Effector CD4-positive, alpha-beta T cell (primary cell): ENCODE measurements at places on chromosomes 3 and 15.

- DNase-seq: no peak
Observed at GRCh38 chr15:39200586-39200985, 380.3 kb upstream of the THBS1 start.

- no peak for DNase-seq
Observed at GRCh38 chr3:17583530-17583929, 158.9 kb downstream of the TBC1D5 start.

GRCh38 chr15:34799149-34800101 lies 4.1 kb upstream of the ACTC1 start:
- no peak for DNase-seq

DNA sequence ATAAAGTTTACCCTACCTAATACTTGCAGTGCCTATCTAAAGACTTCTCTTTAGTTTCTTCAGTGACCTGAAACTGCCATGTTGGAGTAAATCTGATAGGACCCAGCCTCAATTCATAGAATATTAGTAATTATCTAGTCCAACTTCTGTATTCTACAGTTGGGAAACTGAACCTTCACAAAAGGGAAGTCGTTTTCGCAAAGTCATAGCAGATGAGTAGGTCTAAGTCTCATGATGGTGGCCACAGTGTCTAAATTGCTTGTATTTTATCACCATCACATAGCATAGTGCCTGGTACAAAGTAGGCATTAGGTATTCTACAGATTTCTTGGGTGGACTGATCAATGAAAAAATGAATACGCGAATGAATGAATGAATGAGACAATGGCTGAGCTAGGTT lies 8.4 kb downstream of the GMNC start:
- DNase-seq: no peak

DNA sequence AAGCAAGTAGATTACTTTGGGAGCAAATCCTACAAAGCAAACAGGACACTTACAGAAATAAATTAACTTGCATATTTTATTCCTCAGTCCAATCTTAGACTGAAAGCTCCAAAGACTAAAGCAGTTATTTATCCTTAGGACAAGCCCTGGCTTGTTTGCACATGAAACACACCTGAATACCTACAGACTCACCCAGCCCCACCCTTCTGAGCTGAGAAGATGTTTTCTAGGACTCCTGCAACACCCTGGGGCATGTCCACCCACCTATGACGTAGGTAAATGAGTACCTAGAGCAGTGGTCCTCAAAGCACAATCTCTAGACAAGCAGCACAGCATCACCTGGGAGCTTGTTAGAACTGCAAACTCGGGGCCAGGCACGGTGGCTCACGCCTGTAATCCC lies 80.8 kb downstream of the ANXA2 start:
- no peak for DNase-seq

GRCh38 chr3:32969656-32970055 lies 18.2 kb downstream of the CCR4 start:
- no peak for DNase-seq

- DNase-seq: peak; percentile 10
Observed at GRCh38 chr3:141411251-141411771, 43.0 kb downstream of the ZBTB38 start.

DNA sequence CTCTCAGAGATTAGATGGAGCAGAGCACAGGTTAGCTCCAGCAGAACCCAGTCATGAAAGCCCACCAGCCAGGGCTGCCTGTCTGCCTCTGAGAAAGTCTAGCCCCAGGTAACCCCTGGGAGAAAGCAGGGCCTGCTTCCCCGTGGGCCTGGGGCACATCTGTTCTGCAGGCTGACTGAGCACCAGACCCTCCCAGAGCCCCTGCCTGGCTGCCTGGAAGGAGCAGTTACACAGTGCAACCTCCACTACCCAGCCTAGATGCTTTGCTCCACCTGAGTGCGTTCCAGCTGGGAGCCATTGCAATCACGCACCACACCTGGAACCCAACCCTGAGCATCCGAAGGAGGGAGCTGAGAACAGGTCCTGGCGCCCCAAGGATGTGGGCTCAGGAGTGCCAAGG lies 24.7 kb upstream of the OR5K4 start:
- no peak for DNase-seq

DNA sequence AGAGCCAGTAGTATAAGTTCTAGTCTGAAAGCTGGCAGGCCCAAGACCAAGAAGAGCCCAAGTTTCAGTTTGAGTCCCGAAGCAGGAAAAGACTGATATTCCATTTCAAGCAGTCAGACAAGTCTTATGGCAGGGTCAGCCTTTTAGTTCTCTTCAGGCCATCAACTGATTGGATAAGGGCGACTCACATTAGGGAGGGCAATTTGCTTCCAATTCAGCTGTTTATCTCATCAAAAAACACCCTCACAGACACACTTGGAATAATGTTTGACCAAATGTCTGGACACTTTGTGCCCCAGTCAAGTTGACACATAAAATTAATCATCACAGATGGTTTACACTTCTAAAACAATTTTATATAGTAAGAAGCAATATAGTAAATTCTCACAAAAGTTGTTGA lies 69.7 kb downstream of the UBE2E2 start:
- no peak for DNase-seq

- DNase-seq: no peak
Observed at GRCh38 chr15:78056714-78057269, 20.7 kb downstream of the TBC1D2B start.

GRCh38 chr15:36978126-36978525 lies 122.2 kb downstream of the MEIS2 start:
- no peak for DNase-seq

GRCh38 chr3:170869645-170870593 lies at the start of gene RPL22L1:
Gene RPL22L1 (minus strand): TSS chr3:170870195. CDS start chr3:170870167, 28 bp downstream.
- DNase-seq: peak; percentile 87

DNA sequence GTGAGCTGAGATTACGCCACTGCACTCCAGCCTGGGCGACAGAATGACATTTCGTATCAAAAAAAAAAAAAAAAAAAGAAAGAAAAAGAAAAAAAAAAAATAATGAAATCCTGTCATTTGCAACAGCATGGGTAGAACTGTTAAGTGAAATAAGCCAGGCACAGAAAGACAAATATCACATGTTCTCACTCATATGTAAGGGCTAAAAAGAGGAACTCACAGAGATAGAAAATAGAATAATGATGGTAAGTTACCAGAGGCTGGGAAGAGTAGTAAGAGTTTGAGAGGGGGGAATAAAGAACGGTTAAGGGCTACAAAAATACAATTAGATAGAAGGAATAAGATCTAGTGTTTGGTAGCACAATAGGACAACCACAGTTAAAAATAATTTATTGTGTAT lies 19.7 kb downstream of the DENND6A start:
- DNase-seq: no peak

DNA sequence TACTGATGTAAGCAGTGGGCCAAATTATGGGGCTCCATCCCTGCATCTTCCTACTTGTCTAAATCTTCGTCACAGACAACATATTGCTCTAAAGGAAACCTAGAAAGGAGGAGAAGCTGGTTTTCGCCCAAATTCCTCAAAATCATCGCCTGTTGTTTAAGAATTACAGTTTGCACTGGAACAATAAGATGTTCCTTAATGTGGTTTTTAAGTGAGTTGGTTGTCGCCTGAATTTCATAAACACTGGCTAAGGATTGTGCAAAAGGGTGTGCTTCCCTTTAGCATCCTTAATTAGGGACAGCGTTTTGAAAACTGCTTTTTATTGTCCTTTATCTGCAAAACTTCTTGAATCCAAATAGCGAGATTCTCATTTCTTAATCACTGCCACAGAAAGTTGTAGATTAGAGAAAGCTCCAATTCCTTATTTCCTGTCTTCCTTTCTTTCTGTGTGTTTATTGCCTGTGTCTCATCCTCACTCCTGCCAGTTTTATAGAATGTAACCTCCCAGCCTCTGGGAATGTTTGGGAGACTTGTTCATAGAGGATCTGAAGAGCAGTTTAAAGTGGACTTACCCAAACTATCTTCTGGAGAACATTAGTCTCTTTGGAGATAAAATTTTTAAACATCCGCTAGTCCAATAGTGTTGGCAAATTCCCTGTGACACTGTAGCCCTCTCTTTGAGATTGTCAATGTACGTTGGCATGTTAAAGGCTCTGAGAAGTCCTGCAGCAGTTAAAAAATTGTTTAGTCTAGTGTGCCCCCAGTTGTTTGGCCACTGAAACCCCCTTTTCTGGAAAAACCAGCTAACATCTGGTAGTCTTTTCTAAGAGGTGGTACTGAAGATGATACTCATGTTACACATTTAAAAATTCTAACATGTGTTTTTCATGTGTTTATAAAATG lies 50.4 kb downstream of the FLNB start:
- no peak for DNase-seq

GRCh38 chr3:161171639-161172552 lies 49.2 kb upstream of the NMD3 start:
- no peak for DNase-seq

DNA sequence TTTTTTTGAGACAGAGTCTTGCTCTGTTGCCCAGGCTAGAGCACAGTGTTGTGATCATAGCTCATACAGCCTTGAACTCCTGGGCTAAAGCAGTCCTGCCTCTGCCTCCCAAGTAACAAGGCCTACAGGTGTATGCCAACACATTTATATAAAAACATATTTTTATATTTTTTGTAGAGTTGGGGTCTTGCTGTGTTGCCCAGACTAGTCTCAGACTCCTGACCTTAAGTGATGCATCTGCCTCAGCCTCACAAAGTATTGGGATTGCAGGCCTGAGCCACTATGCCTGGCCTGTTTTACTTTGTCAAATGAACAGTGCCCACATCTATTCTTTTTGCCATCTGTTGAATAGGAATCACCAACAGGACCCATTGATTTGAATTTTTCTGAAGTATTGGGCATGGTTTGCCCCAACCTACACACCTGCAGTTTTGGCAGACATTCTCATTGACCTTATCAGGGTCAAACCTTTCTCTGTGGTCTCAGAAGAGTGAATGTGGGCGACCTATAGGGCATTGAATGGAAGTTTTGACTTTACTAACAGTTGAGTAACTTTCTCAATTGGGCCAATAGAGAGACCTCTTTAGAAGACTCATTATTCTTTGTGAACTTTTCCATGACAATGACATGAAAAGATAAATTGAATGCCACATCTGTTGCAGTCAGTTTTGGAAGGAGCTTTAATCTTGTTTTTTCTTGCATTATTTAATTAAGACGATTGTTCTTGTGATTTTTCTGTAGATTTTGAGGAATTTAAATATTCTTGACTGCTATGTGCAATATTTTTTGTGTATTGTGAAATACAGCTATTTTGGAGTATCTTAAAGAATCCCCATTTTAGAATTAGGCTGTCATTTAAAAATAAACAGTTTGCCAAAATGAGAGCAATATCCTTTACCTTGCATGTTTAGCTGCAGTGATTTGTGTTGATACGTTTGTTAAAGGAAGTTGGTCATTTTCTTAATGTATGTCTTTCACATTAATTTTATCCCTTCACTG lies 2.7 kb downstream of the IREB2 start:
- no peak for DNase-seq

DNA sequence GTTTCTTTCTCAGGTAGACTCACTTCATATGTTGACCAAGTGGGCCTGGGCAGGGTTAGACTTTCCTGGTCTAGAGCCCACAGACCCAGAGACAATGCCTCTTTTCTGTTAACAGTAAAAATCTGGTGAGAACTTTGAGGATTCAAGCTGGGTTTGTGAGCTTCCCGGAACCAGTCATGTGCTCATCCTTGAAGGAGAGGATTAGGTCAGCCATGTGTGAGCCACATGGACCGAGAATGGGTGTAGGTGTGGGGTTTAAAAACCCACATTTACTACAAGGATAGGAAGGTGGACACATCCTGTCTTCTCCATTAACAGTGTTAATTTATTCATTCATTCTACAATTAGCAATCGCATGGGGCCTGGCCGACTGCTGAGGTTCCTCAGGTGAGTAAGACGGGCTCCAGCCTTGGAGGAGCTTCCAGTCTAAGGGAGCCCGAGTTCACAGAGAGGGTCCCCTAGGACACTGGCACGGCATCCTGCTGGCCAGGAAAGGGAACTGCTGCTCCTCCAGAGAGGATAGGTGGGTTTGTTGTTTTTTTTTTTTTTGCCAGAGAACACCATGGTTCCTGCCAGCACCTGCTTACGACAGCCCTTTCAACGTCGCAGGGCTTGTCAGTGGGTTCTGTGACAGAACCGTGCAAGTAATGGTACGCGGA lies 69.0 kb downstream of the SQOR start:
- DNase-seq: no peak

DNA sequence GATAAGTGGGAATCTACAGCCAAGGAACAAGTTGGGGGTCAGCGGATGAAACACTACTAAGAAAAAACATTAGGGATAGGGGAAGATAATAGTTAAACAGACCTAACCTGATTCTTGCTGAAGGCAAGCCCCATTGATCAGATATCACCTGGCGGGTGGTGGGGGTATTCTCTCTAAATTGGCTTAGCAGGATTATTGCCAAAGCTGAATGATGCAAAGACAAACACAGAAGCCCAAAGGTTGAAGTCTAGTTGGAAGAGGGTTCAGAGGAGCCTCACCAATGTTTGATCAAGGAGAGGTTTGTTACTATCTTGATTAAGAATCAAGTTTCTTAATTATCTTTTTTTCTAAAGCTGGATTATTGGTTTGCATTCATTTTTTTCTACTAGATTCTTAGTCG lies 371.9 kb upstream of the CNTN4 start:
- DNase-seq: no peak

DNA sequence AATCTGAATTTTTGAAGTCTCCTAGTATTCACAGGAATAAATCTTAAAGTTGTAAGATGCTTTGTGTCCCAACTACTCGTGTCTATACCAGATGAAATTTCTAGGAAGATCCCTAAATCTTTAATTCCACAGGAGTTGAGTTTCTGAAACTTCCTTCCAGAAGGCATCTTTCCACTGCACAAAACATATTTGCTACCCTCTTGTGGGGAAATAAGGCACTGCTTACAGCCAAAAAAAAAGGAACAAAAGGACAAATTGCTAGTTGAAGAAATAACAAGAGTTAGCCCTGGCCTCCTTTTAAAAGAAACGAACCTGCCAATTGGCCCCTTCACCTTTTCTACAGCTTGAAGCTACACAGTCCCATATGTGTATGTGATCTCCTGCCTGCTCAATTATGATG lies 54.0 kb downstream of the TAFA4 start:
- no peak for DNase-seq

- no peak for DNase-seq
Observed at GRCh38 chr15:29774900-29775299, 47.4 kb downstream of the TJP1 start.

DNA sequence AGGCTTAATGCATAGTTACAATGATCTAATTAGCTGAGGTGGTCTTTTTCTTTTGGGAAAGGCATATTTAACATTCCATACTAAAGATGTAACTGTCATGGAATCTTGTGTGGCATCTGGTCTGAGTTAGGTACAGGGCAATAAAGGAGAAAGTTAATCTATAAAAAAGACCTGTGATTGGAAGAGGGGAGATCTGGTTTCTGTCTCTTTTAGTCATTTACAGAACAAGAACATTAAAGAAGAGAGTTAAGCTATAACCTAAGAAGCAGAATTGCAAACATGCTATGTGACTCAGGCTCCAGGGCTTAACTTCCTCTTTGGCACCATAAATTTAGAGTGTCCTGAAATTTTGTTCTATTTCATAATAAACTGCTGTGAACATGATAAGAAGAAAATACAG lies 47.2 kb upstream of the MME start:
- DNase-seq: no peak

- DNase-seq: no peak
Observed at GRCh38 chr3:35633332-35634124, 5.8 kb upstream of the ARPP21 start.

- no peak for DNase-seq
Observed at GRCh38 chr3:13352621-13353131, 67.4 kb downstream of the NUP210 start.
